ENCODE measurements at places on chromosomes 11 and 22.
A peak's percentile ranks its signal among the peaks of the same experiment; 100 is the strongest.

GRCh38 chr22:19543970-19544708 is 19.9 kb upstream of the CLDN5 start:
- no peak for DNase-seq

- no peak for DNase-seq
These were observed 572 bp downstream of the ZNF70 start for GRCh38 chr22:23750367-23750713.

- no peak for DNase-seq
These were observed 75.4 kb downstream of the MYEOV start for GRCh38 chr11:69369210-69369825.

GRCh38 chr22:46185283-46185682 is 35.0 kb downstream of the PPARA start:
- no peak for DNase-seq

DNA sequence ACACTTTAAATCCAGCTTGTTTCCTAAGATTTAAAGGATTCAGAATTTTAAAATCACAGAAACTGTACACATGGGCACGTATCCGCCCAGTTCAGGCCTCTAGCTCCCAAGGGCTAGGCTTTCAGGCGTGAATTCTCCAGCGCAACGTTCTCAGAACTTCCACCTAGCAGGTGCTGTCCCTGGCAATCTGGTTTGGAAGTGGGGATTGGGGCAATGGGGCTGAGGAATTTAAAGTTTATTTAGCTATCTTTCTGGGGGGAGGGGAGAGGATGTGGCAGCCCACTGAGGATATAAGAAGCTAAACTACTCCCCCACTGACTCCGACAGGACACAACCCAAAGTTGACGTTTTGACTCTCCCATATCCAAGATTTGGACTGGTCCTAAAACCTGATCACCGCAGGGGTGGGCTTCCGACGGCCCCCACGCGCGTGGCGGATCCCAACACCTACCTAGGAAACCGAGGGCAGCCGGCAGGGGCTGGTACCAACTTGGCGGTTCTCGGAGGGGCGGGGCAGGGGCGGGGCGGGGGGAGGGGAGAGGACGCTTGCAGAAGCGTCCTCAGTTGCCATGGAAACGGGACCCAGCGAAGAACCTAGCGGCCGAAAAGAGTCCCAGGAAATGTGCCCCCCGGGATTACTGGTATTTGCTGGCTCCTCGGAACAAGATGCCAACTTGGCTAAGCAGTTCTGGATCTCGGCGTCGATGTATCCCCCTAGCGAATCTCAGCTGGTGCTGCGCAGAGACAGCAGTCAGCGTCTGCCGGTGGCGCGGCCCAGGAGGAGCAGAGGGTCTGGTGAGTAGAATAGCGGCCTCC is at the start of gene HOATZ:
TSS of gene HOATZ (plus strand) at position 563 of the 816 bp plus-strand sequence. CDS start at position 570, 7 bp downstream.
- no peak for DNase-seq

DNA sequence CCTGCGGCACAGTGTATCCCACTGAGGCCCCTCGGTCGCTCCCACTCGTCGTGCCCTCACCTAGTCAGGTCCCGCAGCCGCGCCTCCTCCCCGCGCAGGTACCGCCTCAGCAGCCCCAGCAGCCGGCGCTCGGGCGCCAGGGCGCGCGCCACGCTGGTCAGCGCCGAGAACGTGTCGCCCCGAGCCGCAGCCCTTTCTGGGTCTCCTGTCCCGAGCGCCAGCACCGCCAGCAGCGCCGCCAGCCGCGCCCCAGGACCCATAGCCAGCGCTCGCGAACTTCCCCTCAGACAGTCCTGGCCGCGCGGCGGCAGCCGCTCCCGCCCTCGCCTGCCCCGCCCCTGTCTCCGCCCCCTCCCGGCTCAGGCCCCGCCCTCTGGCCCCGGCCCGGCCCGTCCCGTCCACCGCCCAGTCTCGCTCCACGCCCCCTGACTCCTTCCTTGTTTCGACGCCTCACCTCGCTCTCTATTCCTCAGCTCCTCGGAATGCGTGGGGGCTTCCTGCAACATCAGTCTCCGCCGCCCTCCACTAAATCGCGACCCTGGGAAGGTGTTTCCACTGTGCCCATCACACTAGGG is at the start of gene P4HA3:
TSS of gene P4HA3 (minus strand) at position 289 of the 575 bp plus-strand sequence. CDS start at position 260, 29 bp downstream.
- DNase-seq = peak; percentile 93

- DNase-seq = no peak
These were observed 450.1 kb upstream of the B3GAT1 start for GRCh38 chr11:134862105-134862502.

GRCh38 chr11:9386901-9387300 is 2.4 kb downstream of the IPO7 start:
- DNase-seq = no peak

DNA sequence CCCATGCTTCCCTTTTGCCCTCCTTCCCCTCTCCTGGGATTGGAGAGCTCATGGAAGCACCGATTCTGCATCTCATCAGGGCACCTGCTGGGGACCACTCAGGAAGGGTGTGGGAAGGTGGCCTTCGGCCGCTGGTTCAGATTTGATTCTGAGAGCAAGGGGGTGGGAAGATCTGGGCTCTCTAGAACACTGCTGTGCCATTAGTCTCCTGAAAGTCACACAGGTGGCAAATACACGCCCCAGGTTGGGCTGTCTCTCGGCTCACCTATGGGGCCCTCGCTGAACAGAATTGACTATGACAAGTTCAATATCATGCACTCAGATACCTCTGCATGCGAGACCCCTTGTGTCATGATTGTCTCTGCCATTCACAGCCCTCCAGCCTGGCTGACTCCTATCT is 12.8 kb upstream of the APOBEC3A start:
- no peak for DNase-seq

All from mesenteric fat pad (tissue), 1 donor.